Stimulated activated CD4-positive, alpha-beta T cell treated with anti-CD3 and anti-CD28 coated beads, Interleukin-4, amount 100 ng/mL, for 4 hours (primary cell): ENCODE measurements at places on chromosomes 5 and 9.

DNA sequence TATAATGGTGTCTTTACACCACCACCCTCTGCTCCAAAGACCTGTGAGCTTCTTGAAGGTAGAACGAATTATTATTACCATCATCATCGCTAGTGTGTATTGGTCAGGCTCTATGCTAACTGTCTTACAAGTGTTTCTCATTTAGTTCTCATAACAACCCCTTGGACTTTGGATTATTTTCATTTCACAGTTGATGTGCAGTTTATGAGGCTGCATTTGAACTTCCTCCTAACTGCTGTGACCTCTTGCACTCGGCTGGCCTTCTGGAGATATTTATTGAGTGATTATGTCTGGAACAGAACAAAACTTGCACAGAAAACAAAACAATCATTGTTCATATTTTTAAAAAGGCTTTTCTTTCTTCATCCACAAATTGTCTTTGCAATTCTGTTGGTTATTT lies 306.3 kb upstream of the SGCD start:
- DNase-seq = no peak

DNA sequence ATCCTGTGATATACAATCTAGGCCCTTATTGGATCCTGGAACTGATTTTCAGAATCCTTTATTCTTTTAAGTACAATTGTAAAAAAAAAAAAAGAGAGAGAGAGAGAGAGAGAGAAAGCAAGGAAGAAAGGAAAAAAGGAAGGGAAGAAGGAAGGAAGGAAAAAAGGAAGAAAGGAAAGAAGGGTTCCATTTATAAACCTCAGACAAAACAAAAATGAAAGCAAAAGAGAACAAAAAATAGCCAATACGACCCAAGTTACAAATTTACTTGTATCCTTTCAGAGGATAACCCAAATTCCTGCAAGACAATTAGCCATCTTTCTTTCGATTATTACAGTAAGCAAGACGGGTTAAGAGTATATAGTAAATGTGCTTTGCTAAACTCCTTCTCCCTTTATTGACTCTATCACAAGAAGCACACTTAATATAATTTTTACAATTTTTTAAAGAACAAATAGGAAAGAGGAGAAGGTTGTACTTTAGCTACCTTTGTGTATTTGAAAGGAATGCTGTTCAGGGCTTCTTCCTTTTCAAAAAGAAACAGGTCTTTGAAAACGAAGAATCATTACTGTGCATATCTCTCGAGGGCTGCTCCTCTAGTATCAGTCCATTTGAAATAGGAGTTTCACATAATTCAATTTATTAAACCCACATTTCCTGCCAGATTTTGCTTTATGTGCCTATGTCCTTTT lies 543.3 kb downstream of the RAB3C start:
- DNase-seq = no peak

DNA sequence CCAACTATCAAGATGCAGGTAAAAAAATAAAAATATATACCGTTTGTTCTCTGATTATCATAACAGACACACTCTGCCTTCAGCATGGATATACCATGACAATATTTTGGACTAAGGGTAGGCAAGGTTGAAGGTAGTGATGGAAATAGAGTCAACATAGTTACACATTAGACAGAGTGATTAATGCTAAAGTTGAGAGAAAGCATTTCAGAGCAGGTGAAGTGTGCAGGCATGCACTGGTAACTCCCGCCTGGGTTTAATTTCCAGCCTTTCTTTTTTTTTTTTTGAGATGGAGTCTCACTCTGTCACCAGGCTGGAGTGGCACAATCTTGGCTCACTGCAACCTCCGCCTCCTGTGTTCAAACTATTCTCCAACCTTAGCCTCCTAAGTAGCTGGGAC lies 458.5 kb downstream of the TLR4 start:
- no peak for DNase-seq

DNA sequence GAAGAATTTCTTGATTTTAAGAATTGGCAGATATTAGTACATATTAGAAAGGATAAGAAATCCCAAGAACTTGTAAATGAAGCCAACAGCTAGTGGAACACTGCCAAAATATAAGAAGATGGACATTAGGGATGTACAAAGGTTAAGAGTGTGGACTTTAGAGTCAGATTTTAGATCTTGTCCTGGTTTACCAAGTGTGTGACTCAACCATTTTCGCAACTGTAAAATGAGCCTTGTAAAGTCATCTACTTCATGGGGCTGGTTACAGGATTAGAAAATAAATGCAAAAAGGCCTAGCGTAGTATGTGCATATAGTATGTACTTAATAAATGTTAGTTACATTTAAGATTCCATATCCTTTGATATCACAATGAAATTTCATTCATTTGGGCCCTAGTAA lies 260.0 kb downstream of the RAB3C start:
- DNase-seq = no peak
